ENCODE measurements at places on chromosomes 1 and 21.

GRCh38 chr1:62175568-62176179, 19.0 kb upstream of the L1TD1 start:
- no peak for DNase-seq

DNA sequence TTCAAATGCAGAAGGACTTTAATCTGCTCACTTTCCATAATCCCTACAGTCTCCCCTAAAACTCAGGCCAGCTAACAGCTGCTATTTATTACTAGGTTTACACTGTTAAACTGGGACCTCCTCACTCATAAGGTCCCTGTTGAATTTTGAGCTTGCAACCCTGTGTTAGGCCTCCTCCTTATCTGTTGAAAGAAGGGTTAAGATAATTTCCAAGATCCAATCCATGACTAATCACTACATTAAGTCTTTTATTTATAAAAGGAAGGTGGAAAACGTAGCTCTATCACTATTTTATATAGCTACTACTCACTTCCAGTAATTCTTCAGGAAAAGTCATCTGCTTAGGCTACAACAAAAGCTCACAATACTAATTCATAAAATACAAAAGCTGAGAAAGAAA, 79.5 kb downstream of the EVI5 start:
- no peak for DNase-seq

- DNase-seq = no peak
Measured at GRCh38 chr1:159980076-159980475, 26.0 kb upstream of the SLAMF9 start.

GRCh38 chr1:1230656-1231399, 973 bp downstream of the SDF4 start:
- no peak for DNase-seq

GRCh38 chr1:196105901-196106300, 502.3 kb downstream of the KCNT2 start:
- DNase-seq = no peak

- DNase-seq = no peak
Measured at GRCh38 chr1:160727316-160727640, 11.8 kb upstream of the SLAMF7 start.

- no peak for DNase-seq
Measured at GRCh38 chr1:25704267-25704691, 87.7 kb downstream of the MAN1C1 start.

GRCh38 chr1:27412502-27412901, 20.1 kb downstream of the GPR3 start:
- DNase-seq = no peak
